ENCODE measurements at places on chromosomes 13 and 19.

GRCh38 chr19:30812099-30812678, 440.0 kb downstream of the ZNF536 start:
- DNase-seq = no peak

GRCh38 chr19:28694812-28695211, 518.1 kb downstream of the UQCRFS1 start:
- no peak for DNase-seq

- DNase-seq = no peak
Observed at GRCh38 chr13:46743191-46743590, 53.8 kb downstream of the ESD start.

DNA sequence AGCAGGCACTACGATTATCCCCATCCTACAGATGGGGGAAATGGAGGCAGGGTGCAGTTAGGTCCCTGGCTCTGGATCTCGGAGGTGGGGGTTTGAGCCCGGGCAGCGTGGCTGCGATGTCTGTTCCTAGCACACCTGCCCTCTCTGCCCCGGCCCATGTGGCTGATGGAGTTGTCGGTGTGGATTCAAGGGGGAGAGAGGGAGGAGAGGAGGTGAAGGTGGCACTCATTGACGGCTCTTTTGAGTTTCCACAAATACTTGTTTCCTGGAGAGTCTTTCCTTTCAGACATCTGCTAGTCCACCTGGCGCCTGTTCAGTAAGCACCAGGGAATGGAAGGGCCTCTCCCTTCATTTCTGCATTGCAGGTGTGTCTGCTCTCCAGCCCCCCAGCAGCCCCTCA, 69.9 kb downstream of the ARHGEF18 start:
- DNase-seq = no peak

DNA sequence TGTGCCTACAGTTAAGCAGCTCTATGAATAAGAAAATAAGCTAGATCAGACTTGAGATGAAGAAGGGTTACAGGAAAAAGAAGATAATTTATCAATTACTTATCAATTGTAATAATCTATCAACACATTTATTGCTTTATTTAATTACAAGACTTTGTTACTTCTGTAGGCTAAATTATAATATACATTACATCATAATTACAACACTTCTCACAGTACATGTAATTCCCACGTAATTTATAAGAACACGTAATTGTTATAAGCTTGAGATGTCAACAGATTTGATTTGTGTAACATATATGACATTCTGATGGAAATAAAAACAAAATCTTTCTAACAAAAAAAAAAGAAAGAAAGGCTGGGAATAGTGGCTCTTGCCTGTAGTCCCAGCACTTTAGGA, 36.8 kb downstream of the NEK5 start:
- DNase-seq = no peak

- DNase-seq = no peak
Observed at GRCh38 chr19:44544031-44544430, 14.6 kb upstream of the CEACAM20 start.

- no peak for DNase-seq
Observed at GRCh38 chr13:72005455-72005854, 138.5 kb upstream of the DACH1 start.

- peak; percentile 81 for DNase-seq
Observed at GRCh38 chr19:45404557-45405434, at the start of gene PPP1R13L. PPP1R13L (minus strand) TSS chr19:45405069; CDS start chr19:45398318, 6,751 bp downstream.
